ENCODE measurements at places on chromosomes 5 and 9.

DNA sequence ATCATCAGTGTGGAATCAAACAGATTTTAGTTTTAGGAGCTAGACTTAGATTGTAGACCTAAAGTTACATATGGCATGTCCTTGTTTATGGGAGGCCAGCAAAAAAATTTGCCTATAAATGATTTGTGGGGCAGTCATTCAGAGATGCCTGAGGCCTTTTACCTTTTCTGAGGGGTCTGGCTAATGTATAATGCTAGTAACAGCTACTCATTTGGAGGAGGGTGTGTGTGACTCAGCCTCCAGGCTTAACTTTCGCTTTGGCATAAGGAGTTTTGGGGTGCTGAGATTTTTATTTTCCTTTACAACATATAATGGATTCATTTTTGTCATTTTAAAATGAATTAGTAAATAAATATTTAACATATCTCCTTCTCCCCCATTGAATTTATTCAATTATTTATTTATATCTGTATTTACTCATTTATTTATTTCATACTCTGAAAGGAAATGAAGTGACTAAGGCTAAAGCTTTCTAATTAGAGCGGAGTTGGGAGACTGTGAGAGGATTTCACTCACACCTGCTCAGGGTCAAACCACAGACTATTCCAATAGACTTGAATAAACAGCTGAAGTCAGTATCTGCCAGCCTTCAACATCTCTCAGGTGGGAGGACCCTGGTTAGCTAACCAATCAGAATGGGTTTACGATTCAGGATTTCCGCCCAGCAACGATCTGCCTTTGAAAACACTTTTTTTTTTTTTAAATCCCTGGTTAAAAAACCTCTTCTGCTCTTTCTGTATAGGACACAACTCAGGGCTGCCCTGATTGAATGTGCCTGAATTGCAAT, 487.5 kb upstream of the SGCD start:
- no peaks in the 10 kb centered on the region for H3K27me3 ChIP-seq
- no peak overlapping the region for H3K27ac ChIP-seq
- no peak overlapping the region for H3K4me3 ChIP-seq
- H3K4me1 ChIP-seq = no peaks in the 10 kb centered on the region
- no peak for DNase-seq

- no peak overlapping the region for H3K4me3 ChIP-seq
- H3K4me1 ChIP-seq = no peaks in the 10 kb centered on the region
- H3K27ac ChIP-seq = no peak overlapping the region
- H3K27me3 ChIP-seq = no peaks in the 10 kb centered on the region
These were observed 48.1 kb downstream of the KCNV2 start for GRCh38 chr9:2765250-2765880.

GRCh38 chr9:85443190-85443598, 298.6 kb downstream of the AGTPBP1 start:
- no peak overlapping the region for H3K27ac ChIP-seq
- DNase-seq = no peak
- H3K4me3 ChIP-seq = no peak overlapping the region
- peaks cover 40% of the 10 kb centered on the region for H3K27me3 ChIP-seq
- no peaks in the 10 kb centered on the region for H3K36me3 ChIP-seq
- H3K4me1 ChIP-seq = no peaks in the 10 kb centered on the region

DNA sequence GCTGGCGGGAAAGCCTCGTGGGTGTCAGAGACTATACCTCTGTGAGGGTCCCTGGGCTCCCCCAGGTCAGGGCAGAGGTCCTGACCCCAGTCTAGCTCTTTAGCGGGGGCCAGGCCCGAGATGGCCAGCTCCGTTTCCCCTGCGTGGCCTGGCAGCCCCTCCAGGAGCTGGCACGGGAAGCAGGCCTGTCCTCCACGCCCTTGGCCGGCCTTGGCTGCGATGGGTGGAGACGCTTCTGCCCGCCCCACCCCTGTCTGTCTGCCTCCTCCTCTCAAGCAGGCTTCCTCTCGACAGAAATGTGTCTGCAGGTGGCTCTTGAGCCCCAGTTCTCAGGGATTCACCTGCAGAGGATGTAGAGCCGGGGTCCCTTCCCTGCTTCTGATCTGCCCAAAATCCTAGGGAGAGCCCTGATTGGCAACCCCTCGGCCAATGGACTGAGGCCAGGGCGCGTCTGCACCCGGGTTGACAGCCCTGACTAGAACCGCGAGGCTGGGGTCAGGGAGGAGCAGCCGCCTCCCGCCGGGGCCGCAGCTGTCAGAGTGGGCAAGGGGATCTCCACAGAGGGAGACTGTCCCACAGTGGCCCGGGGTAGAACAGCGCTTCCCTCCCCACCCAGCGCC, 2.6 kb upstream of the GRIN1 start:
- peaks cover 97% of the 10 kb centered on the region for H3K27me3 ChIP-seq
- H3K4me3 ChIP-seq = no peak overlapping the region
- no peaks in the 10 kb centered on the region for H3K36me3 ChIP-seq

GRCh38 chr9:36897478-36897877, 136.6 kb downstream of the PAX5 start:
- H3K27ac ChIP-seq = no peak overlapping the region
- H3K36me3 ChIP-seq = no peaks in the 10 kb centered on the region
- no peak for DNase-seq

DNA sequence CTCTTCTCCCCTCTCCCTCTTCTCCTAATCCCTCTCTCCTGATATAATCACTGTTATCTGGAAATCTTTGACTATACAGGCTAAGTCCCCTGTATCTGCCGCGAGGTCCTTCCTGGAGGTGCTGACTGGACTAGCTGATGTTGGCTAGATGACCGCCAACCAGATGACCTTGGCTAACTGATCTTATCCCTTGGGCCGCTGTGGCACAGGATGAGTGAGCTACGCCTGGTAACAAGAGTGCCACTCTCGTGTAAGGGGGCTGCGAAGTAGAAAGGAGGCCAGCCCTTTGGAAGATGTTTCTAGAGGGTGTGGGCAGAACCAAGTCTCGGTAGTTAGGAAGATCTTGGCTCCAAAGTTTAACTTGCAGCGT, 345 bp upstream of the PRRC1 start:
- H3K36me3 ChIP-seq = peaks cover 16% of the 10 kb centered on the region
- H3K27ac ChIP-seq = peak overlapping the region; percentile 77
- peaks cover 22% of the 10 kb centered on the region for H3K4me1 ChIP-seq
- no peak for DNase-seq
- peak overlapping the region; percentile 76 for H3K4me3 ChIP-seq

DNA sequence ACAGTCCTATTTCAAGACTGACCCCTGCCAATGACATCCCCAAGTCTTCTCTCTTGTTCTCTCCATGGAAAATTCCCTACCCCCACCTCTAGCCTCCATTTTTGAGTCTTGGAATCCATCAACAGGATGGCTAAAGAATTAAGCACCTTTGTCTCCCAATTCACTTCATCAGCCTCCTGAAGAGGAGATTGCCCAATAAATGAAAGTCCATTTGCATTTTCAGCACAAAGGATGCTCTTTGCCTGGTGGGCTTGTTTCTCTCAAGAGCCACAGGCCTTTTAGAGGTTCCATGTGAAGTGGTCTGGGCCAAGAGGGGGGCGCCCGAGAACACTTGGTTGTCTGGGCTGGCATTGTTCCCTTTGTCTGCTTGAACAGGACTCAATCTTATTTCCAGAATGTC, 12.6 kb downstream of the HSD17B3 start:
- no peak overlapping the region for H3K27ac ChIP-seq
- DNase-seq = no peak
- H3K4me1 ChIP-seq = no peaks in the 10 kb centered on the region

- H3K27me3 ChIP-seq = no peaks in the 10 kb centered on the region
- H3K4me3 ChIP-seq = no peak overlapping the region
These were observed 1915.1 kb downstream of the MAT2B start for GRCh38 chr5:165420493-165420892.

DNA sequence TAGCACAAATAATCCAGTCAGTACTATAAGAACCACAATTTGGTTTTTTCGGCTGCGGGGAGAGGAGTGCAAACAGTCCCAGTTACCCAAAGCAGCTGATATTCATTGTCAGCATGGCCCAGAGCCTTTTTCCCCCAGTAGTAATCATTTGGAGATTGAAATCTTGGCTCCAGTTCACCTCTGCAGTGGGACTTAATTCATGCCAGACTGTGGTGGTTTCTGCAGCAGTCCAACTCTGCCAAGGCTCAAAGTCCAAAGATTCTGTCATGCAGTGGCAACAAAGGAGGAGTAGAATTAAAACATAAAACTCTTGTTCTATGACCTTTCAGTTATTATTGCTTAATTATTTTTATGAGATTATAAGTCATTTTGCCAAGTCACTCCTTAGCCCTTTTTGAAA, 25.0 kb upstream of the TRIM36 start:
- no peaks in the 10 kb centered on the region for H3K27me3 ChIP-seq
- H3K4me3 ChIP-seq = no peak overlapping the region
- H3K4me1 ChIP-seq = no peaks in the 10 kb centered on the region
- H3K36me3 ChIP-seq = no peaks in the 10 kb centered on the region

DNA sequence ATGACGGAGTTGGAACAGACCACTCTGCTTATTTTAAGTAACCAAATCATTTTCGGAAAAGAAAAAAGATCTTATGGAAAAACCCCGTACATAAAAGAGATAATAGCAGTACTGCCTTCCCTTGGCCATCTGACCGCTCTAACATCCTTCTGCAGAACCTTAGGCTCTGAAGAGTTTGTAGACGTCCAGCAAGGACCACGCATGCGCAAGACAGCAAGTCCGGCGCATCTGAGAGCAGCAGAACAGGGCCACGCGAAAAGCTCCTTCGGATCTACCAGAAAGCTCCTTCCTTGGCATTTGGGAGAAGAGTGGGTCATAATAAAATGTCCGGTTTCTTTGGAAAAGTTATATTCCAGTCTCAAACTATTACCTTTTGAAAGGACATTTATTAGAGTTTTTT, 26.8 kb downstream of the PAX5 start:
- H3K4me1 ChIP-seq = no peaks in the 10 kb centered on the region
- H3K4me3 ChIP-seq = no peak overlapping the region
- no peak for DNase-seq

GRCh38 chr5:4941957-4942830, 197.9 kb upstream of the ADAMTS16 start:
- H3K36me3 ChIP-seq = no peaks in the 10 kb centered on the region
- no peaks in the 10 kb centered on the region for H3K4me1 ChIP-seq

- no peak overlapping the region for H3K4me3 ChIP-seq
- H3K4me1 ChIP-seq = no peaks in the 10 kb centered on the region
- no peaks in the 10 kb centered on the region for H3K36me3 ChIP-seq
- no peak for DNase-seq
- no peaks in the 10 kb centered on the region for H3K27me3 ChIP-seq
- H3K27ac ChIP-seq = no peak overlapping the region
These were observed 2.5 kb downstream of the FLT4 start for GRCh38 chr5:180646963-180647305.

GRCh38 chr9:110217656-110218099, 9.7 kb upstream of the C9orf152 start:
- DNase-seq = no peak
- no peaks in the 10 kb centered on the region for H3K4me1 ChIP-seq
- no peak overlapping the region for H3K27ac ChIP-seq
- H3K36me3 ChIP-seq = no peaks in the 10 kb centered on the region

DNA sequence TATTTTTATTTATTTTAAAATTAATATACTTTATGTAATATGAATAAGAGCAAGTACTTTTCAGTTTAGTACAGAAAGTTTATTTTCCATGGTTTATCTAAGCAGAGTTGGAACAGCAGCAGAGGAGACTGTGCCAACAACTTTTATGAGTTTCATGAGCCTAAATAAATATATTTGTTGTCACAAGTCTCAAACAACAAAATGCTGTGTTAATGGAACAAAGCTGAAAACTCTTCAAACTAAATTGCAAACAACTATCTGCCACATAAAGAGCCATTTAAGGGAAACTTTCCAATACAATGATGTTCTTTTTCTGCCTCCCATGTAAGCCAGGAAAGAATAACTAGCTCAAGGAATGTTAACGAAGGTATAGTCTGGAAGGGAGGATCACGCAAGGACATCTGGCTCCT, 96.1 kb downstream of the FBN2 start:
- H3K36me3 ChIP-seq = no peaks in the 10 kb centered on the region
- no peak overlapping the region for H3K27ac ChIP-seq

DNA sequence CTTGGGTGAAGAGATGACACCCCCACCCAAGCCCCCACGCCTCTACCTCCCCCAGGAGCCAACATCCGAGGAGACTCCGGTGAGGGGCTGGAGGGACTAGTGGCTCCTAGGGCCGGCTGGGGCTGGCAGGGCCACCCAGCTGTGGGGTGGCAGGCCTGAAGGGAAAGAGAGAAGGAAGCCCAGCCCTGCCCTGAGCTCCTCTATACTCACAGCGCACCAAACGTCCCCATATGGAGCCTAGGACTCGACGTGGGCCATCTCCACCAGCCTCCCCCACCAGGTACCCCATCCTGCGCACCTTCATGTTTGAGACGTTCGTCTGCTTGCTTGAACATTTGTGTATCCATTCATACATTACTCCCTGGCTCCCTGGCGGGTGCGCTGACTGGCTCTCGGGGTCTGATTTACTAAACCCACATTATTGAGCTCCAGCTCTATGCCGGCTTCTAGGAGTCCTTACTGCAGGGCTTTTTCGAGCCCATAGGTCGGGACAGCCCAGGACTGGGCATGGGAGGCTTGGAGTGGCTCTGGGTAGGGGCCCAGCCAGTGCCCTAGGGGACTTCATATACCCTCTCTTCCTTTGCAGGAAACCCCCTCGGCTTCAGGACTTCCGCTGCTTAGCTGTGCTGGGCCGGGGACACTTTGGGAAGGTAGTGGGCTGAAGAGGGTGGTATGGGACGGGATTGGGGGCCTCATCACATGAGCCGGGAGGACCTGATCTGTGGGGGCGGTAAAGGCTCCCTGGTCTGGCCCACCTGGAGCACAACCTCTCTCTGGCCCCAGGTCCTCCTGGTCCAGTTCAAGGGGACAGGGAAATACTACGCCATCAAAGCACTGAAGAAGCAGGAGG, 9.1 kb downstream of the ZDHHC12 start:
- no peak for DNase-seq
- no peaks in the 10 kb centered on the region for H3K27me3 ChIP-seq
- peaks cover 26% of the 10 kb centered on the region for H3K36me3 ChIP-seq
- H3K27ac ChIP-seq = no peak overlapping the region
- no peak overlapping the region for H3K4me3 ChIP-seq

- no peaks in the 10 kb centered on the region for H3K27me3 ChIP-seq
- H3K4me1 ChIP-seq = no peaks in the 10 kb centered on the region
- no peak for DNase-seq
- no peak overlapping the region for H3K27ac ChIP-seq
These were observed 420.8 kb downstream of the RAB3C start for GRCh38 chr5:59003641-59004040.

GRCh38 chr9:136326061-136326760, 1.1 kb upstream of the GPSM1 start:
- no peaks in the 10 kb centered on the region for H3K36me3 ChIP-seq
- no peaks in the 10 kb centered on the region for H3K27me3 ChIP-seq
- H3K4me3 ChIP-seq = no peak overlapping the region

DNA sequence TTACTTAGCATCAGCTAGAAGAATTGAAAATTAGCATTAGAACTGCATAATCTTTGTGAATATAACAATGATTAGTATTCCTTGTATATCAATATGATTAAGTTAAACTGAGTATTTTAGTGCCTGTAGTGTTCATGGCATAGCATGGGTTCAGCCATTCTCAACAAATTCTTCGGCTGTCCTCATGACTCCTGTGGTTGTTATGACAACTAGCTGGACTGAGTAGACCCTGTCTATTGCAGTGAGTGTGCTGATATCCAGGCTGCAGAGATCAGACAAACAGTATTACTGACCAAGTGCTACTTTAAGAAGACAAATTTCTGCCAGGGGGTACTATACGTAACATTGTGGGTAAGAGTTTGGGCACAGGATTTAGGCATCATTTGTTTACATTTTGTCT, 125.9 kb downstream of the NUDT12 start:
- H3K27ac ChIP-seq = no peak overlapping the region
- H3K36me3 ChIP-seq = no peaks in the 10 kb centered on the region
- DNase-seq = no peak
- H3K27me3 ChIP-seq = no peaks in the 10 kb centered on the region

Data from esophagus squamous epithelium (tissue), 5 donors.